Naive thymus-derived CD8-positive, alpha-beta T cell (primary cell): ENCODE measurements at places on chromosomes 5 and 9.
A peak's percentile ranks its signal among the peaks of the same experiment; 100 is the strongest.

GRCh38 chr9:13809401-13809800 lies 504.5 kb downstream of the NFIB start:
- DNase-seq = no peak
- H3K4me1 ChIP-seq = no peaks in the 10 kb centered on the region
- peaks cover 4% of the 10 kb centered on the region for H3K27me3 ChIP-seq
- H3K27ac ChIP-seq = no peak overlapping the region
- no peaks in the 10 kb centered on the region for H3K36me3 ChIP-seq

DNA sequence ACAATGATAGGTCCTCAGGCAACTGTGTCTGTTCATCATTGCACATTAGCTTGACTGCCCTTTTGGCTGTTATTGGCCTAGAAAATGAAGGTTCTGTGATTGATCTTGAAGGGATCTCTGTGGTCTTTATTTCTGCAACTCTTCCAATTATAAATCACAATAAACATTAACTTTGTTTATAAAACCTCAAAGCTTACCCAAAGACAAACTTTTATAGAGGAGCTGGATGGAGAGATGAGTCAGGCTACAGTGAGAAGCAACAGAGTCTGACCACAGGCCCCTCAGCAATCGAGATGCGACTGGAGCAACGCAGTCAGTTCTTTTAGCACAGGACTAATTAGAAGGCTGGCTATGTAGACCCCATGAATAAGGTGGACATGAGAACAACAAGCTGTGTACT lies 5.3 kb downstream of the MACROH2A1 start:
- no peak overlapping the region for H3K4me3 ChIP-seq
- peaks cover 91% of the 10 kb centered on the region for H3K4me1 ChIP-seq
- no peak overlapping the region for H3K27ac ChIP-seq
- H3K36me3 ChIP-seq = no peaks in the 10 kb centered on the region
- no peaks in the 10 kb centered on the region for H3K27me3 ChIP-seq
- no peak for DNase-seq

GRCh38 chr9:100352201-100352726 lies 478 bp downstream of the TEX10 start:
- H3K36me3 ChIP-seq = peaks cover 9% of the 10 kb centered on the region
- peaks cover 24% of the 10 kb centered on the region for H3K4me1 ChIP-seq
- no peaks in the 10 kb centered on the region for H3K27me3 ChIP-seq
- peak overlapping the region; percentile 84 for H3K27ac ChIP-seq

DNA sequence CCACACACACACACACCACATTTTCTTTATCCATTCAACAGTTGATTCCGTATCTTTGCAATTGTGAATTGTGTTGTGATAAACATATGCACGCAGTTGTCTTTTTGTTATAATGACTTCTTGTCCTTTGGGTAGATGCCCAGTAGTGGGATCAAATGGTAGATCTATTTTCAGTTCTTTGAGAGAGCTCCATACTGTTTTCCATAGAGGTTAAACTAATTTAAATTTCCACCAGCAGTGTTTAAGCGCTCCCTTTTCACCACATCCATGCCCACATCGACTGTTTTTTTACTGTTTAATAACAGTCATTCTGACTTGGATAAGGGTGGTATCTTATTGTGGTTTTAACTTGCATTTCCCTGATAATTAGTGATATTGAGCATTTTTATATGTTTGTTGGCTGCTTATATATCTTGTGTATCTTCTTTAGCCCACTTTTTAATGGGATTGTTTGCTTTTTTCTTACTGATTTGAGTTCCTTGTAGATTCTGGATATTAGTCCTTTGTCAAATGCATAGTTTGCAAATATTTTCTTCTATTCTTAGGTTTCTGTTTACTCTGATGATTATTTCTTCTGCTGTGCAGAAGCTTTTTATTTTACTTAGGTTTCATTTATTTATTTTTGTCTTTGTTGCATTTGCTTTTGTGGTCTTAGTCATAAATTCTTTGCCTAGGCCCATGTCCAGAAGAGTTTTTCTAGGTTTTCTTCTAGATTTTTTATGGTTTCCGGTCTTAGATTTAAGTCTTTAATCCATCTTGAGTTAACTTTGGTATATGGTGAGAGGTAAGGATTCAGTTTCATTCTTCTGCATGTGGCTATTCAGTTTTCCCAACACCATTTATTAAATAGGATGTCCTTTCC lies 82.4 kb downstream of the SH3RF2 start:
- no peak for DNase-seq
- no peak overlapping the region for H3K4me3 ChIP-seq
- H3K4me1 ChIP-seq = no peaks in the 10 kb centered on the region
- H3K27me3 ChIP-seq = peaks cover 2% of the 10 kb centered on the region
- H3K27ac ChIP-seq = no peak overlapping the region
- H3K36me3 ChIP-seq = no peaks in the 10 kb centered on the region

- H3K4me1 ChIP-seq = no peaks in the 10 kb centered on the region
Measured at GRCh38 chr9:532707-533106, 308.8 kb upstream of the DMRT1 start.

DNA sequence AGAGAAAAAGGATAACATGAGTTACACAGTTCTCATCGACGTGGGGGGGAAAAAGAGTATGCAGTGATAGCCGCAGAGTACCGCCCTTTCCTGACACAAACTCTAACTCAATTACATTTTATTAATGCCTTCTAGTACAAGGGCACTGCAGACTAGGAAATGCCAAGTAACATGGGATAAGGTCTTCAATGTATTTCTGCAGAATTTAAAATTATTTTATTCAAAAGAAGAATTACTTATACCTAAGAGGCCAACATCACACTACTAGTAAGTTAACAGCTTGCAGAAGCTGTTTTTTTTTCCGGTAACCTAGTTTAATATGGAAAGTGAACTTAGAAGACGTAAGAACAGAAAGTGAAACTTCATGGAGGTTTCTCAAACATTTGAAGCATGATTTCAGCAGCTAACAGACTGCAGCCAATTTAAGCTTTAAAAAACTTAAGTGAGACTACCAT lies 3.9 kb downstream of the SETX start:
- H3K36me3 ChIP-seq = peaks cover 63% of the 10 kb centered on the region
- H3K27ac ChIP-seq = peak overlapping the region; percentile 58
- H3K4me1 ChIP-seq = peaks cover 67% of the 10 kb centered on the region
- DNase-seq = no peak
- H3K27me3 ChIP-seq = no peaks in the 10 kb centered on the region

DNA sequence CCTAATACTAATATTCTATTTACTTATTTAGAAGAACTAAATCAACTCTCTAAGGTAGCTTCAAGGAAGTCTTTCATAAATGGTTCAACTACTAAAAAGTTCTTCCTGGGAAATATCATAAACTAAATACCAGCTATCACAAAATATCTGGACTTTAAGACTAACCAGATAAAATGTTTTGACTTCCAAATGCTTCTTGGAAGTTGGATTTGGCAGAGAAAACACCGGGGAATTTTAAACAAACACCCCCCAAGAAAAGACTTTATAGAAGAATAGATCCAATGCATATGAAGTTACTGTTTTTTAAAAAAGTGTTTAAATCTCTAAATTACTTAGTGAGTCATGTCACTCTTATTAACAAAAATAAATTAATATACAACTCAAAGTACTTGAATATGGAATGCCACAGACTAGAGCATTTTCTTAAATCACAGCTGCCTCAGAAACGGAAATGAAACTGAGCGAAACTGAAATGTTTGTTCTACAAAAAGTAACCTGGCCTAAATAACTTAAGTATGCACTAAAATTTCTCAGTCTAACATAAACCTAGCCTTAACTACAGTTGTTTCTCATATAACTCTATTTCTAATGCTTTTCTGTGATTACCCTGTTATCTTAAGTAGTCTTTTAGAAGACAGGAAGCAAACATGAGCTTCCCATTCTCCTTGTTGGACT lies 6.8 kb downstream of the ABCA1 start:
- no peaks in the 10 kb centered on the region for H3K36me3 ChIP-seq
- H3K27me3 ChIP-seq = peaks cover 2% of the 10 kb centered on the region
- H3K4me3 ChIP-seq = no peak overlapping the region
- no peak overlapping the region for H3K27ac ChIP-seq
- no peak for DNase-seq

DNA sequence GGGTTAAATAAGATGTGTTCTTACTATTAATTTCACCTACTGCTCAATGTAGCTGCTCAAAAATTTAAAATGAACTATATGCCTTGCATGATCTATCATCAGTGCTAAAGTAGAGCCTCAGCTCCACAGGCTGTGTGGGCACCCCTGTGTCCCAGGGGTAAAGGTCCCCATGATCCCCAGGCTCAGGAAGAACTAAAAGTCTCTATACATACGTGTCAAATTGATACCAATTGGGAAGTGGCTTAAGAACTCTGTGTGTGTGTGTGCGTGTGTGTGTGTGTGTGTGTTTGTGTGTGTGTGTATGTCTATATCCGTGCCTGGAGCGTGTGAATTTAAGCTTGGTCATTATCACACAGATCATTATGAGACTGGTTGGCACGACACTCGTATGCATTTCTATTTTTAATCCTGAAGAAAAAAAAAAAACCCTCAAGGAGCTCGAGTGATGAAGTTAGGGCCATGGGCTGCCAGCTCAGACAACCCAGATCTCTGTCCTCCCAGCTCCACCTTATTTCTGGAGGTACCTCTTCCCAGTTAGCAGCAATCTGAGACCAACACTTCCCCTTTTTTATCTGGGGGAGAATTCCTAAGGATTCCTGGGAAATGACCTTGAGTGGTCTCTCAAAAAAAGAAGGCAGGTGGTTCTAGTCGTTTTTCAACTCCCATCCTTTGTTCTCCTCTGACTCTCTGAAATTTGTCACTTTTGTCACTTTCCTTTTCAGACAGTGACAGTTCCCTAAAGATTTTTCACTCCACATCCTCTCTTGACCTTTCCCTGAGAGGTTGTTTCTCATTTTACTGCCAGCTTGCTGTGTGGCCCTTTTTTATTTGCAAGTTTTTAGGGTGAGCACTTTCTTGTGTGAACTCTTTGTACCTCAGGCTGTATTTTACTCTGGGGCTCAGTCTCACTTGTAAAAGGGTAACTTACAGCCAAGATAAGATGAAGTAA lies 45.7 kb upstream of the CTXN3 start:
- no peak overlapping the region for H3K27ac ChIP-seq
- H3K36me3 ChIP-seq = no peaks in the 10 kb centered on the region
- no peak overlapping the region for H3K4me3 ChIP-seq
- no peaks in the 10 kb centered on the region for H3K4me1 ChIP-seq

- no peaks in the 10 kb centered on the region for H3K4me1 ChIP-seq
- no peak overlapping the region for H3K27ac ChIP-seq
- H3K36me3 ChIP-seq = no peaks in the 10 kb centered on the region
- H3K4me3 ChIP-seq = no peak overlapping the region
Measured at GRCh38 chr9:106467113-106467864, 395.7 kb upstream of the ZNF462 start.

DNA sequence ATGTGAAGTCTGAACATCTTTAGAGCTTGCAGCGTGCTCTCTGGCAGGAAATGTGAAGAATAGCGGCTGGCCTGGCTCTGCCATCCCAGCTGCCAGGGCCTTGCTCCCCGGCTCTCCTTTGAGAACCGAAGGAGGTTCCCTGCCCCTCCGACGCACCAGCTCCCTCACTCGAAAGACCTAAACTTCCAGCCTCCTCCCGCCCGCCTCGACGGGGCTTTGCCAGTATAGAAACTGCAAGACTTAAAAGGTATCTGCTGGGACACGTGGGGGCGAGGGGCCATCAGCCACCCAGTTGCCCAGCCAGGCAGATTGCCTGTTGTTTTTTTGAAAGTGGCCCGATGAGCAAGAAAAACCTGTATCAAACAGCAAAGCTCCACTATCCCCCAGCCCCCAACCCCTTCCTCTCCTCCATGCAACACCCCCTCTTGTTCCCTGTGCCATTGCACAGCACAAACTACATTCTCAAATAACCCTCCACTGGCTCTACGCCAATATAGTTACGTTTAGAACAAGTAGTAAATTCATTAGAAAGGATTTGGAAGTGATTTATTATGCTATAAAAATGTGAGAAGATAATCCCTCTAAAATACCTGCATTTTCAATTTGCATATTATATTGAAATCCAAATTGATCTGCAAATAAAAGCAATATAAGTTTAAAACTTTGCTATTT lies 331.9 kb downstream of the MED10 start:
- no peaks in the 10 kb centered on the region for H3K4me1 ChIP-seq
- no peaks in the 10 kb centered on the region for H3K36me3 ChIP-seq
- DNase-seq = no peak
- H3K27ac ChIP-seq = no peak overlapping the region
- peaks cover 29% of the 10 kb centered on the region for H3K27me3 ChIP-seq
- H3K4me3 ChIP-seq = no peak overlapping the region

DNA sequence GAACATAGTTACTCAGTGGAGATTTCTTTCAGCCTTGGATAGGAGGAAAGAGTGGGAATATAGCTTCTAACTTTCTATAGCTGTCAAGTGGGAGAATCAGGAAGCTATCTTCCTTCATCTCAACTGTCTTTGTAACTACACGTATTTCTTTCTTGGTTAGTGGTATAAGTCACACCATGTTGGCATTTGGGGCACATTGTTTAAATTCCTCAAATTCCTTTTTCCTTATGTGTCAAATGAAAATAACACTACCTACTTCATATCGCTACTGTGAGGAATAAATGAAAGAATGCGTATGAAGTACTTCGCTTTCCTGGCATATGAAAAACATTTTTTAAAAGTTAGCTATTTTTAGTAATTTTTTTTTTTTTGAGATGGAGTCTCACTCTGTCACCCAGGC lies 1082.5 kb upstream of the WWC1 start:
- no peaks in the 10 kb centered on the region for H3K36me3 ChIP-seq
- no peak overlapping the region for H3K4me3 ChIP-seq
- no peak for DNase-seq
- H3K27me3 ChIP-seq = no peaks in the 10 kb centered on the region

- no peaks in the 10 kb centered on the region for H3K27me3 ChIP-seq
- H3K4me1 ChIP-seq = peaks cover 6% of the 10 kb centered on the region
Measured at GRCh38 chr9:121277518-121278295, 9.7 kb downstream of the GSN start.

DNA sequence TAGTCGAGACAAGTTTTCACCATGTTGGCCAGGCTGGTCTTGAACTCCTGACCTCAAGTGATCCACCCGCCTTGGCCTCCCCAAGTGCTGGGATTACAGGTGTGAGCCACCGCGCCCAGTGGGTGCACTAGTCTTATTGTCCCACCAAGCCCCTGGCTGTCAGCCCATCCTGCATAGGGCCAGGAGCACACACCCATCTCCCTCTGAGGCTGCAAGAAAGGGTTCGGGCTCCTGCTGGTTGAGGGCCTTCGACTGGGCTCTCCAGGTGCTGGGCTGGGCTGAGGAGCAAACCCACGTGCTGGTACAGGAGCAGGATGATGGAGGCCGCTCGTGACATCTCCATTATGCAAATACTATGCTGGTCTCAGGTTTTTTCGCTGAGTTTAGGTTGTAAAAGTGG lies 25.1 kb upstream of the RNF130 start:
- peaks cover 1% of the 10 kb centered on the region for H3K27me3 ChIP-seq
- no peak for DNase-seq
- no peaks in the 10 kb centered on the region for H3K36me3 ChIP-seq

GRCh38 chr5:109936996-109937395 lies 247.3 kb downstream of the MAN2A1 start:
- H3K27me3 ChIP-seq = no peaks in the 10 kb centered on the region
- DNase-seq = no peak
- H3K36me3 ChIP-seq = no peaks in the 10 kb centered on the region
- no peak overlapping the region for H3K4me3 ChIP-seq
- peak overlapping the region; percentile 9 for H3K27ac ChIP-seq
